ENCODE measurements at places on chromosomes 5 and 9.

GRCh38 chr9:70229579-70229978, 29.2 kb upstream of the SMC5 start:
- DNase-seq: no peak

GRCh38 chr5:2496126-2496525, 255.4 kb downstream of the IRX2 start:
- DNase-seq: no peak

DNA sequence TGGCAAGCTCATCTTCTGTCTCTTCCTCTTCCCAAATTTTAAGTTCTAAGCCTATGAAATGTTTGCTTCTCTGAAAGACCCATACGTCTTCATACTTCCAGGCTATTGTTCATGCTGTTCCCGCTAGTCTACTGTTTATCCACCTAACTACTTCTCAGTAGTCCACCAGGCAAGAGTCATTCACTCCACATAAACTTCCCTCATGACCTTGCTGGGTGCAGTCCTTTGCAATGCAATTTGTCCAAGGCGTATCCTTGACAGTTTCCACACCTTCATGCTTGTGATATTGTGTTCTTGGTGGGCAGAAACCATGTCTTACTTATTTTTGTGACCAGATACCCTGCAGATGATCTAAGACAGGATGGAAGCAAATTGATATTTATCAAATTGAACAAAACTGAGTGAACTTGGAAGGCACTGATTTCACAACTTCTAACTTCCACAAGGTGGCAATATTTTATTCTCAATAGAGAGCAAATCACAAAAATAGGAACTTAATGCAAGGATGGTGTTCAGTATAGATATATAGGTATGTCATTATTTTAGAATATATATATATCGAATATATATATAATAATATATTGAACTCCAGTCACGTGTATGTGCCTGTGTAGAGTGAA, 30.3 kb downstream of the TYRP1 start:
- DNase-seq: peak; percentile 19

DNA sequence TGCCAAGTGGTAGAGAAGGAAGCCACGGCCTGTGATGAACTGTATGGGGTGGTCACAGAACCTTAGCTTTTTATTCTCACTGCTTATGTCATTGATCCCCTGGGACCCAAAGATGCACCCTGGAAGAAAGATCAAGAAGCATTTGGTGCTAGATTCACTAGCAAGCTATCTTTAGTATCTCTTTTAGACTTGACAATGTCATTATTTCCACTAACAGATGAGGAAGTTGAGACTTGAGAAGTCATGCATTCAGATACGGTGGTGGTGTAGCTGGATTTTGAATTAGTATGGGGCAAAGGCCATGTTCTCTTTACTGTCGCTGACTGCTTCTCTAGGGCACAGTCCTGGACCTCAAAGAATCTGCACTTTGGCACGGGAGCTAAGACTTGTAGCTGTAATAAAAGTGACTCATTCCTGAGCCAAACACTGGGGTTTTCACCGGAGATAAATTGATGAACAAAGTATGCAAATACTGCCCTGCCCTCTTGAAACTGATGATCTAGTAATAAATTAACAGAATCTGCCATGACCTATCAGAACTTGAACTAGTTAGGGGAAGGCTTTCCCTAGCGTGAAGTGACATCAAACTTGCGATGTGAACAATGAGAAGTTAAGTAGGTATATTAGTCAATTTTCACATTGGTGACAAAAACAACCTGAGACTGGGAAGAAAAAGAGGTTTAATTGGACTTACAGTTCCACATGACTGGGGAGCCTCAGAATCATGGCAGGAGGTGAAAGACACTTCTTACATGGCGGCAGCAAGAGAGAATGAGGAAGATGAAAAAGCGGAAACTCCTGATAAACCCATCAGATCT, 5.4 kb downstream of the GDA start:
- DNase-seq: no peak

- DNase-seq: no peak
Observed at GRCh38 chr9:118829334-118829733, 539.9 kb downstream of the BRINP1 start.

DNA sequence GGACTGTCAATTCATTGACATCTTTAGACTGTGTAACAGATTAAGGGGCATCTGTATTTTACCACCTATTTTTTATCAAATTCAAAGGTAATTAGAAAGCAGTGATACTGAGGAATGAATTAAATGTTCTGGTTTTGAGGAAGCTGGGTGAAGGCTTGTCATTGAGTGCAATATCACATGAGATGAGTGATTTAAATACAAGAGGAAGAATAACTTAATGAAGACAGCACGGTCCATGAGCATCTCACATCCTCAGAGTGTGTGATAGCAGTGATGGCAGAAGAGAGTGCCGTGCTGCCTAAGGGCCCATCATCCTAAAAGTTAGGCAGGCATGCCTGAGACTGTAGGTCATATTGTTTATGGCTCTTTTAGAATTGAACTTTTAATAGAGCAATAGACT, 263.3 kb downstream of the MAST4 start:
- DNase-seq: no peak

Data from DMS153 (cell line).